ENCODE measurements at places on chromosomes 2 and 18.

- no peak for DNase-seq
Measured at GRCh38 chr2:98940102-98940501, 4.1 kb upstream of the CRACDL start.

DNA sequence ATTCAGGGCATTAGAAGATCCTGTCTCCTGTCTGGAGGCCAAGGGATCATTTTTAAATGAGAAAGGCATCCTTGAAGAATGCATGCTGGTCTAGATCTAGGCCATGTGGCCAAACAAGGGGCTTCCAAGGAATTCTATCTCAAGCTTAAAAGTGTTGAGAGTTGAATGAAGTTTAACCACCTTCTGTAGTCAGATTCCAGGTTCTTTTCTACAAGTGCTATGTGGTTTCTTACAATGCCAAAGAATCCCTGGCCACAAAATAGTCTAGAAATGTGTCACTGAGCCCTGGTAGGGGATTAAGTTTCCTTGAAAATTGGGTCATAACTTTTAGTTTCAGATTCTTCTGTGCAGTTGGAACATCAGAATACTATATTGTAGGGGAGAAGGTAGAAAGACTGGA, 640.7 kb upstream of the ACVR2A start:
- peak; percentile 49 for DNase-seq

- no peak for DNase-seq
Measured at GRCh38 chr2:223161873-223162458, 110.0 kb downstream of the KCNE4 start.

DNA sequence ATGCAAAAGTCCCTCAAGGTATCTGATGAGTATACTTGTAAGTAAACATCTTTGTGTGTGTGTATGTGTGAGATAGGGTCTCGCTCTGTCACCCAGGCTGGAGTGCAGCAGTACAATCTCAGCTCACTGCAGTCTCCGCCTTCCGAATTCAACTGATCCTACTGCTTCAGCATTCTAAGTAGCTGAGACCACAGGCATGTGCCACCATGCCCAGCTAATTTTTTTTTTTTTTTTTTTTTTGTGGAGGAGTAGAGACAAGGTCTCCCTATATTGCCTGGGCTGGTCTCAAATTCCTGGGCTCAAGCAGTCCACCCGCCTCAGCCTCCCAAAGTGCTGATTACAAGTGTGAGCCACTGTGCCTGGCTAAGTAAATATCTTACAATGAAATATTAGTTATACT, 23.2 kb downstream of the ADAM17 start:
- DNase-seq: no peak

- DNase-seq: no peak
Measured at GRCh38 chr2:9663008-9663879, 32.4 kb upstream of the YWHAQ start.
